ENCODE measurements at places on chromosomes 13 and 19.

DNA sequence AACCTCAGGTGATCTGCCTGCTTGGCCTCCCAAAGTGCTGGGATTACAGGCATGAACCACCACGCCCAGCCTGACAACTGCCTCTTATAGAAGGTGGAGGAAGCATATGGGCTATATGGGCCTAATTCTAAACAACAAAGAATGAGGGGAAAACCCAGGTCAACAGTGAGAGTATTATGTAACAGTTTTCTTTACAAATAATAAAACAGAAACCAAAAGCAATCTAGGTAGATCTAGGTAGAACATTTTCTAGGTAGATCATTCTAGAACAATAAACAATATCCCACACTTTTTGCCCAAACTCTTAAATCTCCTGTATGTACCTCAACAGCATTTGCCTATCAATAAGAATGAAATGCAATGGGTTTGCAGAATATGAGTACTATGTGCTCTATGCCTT lies 267.4 kb downstream of the ABCC4 start:
- no peak for DNase-seq

- no peak for DNase-seq
These were observed 158.1 kb downstream of the ZIC5 start for GRCh38 chr13:99813336-99814095.

GRCh38 chr13:75402787-75403186 lies 79.2 kb downstream of the TBC1D4 start:
- DNase-seq, result no peak

DNA sequence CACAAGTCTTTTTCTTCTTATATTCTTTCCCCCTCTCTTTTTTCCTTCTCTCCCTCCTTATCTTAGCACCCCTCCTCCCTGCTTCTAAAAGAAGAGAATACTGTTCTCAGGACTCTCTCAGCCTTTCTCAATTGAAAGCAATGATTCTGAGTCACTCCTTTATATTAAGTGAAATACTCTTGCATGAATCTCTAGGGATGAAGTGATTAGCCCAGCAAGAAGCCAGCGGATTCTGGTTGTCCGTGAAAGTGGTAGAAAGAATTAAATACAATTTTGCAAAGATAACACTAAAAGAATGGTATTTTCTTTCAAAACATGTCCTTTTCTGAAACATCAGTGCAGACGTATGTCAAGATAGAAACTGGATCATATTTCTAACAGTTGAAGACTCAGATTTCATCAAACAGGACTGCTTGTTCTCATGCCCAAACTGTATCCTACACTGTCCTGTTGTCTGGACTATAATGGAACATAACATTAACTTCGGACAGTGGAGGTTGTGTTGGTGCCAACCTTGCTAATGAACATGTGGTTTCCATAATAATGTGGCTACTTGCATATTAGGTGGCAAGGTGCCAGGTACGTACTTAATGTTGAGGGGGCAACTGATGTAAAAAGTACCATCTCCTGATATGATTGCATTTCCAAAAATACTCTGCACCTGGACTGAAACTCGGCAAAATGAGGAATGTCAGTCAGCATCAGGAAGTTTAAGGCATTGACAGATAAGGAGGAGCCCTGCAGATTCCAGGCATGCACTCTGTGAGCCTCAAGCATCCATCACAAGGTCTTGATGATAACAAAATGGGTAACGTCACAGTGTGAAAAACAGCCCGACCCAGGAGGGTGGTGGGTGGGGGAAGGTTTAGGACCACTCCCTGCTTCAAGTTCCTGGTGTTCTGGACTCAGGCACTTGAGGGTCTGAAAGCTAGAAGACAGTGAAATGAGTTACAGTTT lies 357.2 kb downstream of the DLEU7 start:
- no peak for DNase-seq

DNA sequence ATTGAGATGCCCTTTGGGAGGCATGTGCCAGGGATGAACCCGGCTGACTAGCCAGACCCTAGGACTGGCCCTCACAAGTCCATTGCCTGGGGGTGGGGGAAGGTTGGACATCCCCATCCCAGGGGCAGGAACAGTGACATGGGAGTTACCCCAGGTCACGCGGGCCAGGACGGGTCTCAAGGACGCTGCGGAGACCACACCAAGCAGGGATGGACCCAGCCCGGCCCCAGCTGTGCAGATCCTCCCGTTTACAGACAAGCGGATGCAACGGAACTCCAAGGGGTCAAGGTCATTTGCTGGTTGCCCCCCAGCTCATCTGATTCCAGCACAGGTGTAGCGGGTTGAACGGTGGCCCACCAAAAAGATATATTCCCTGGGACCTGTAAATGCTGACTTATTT lies 20.0 kb downstream of the F2RL3 start:
- no peak for DNase-seq

DNA sequence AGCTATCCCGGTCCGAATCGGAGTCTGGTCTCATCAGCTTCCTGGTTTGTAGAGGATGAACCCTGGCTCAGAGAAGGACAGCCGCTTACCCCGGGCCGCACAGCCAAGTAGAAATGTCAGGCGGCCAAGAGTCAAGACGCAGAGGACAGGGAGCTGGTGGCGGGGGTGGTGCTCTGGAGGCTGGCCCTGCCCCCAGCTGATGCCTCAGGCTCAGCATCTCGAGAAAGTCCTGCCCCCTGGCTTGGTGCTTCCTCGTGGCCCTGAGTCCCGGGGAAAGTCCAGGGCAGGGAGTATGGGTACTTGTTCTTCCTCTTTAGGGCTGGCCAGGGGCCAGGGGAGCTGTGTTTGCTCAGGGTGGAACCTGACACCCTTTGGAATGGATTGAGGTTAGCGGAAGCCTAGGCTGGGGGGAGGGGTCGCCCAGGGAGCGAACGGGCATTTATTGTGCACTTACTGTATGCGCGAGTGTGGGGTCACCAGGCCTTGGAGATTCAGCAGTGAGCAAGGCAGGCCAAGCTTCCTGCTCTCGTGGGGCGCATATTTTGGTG lies 2.2 kb downstream of the TJP3 start:
- DNase-seq, result no peak

- DNase-seq, result no peak
These were observed 31.2 kb upstream of the ZNF536 start for GRCh38 chr19:30340771-30341561.

- no peak for DNase-seq
These were observed 15.0 kb downstream of the EFNB2 start for GRCh38 chr13:106520251-106521054.

DNA sequence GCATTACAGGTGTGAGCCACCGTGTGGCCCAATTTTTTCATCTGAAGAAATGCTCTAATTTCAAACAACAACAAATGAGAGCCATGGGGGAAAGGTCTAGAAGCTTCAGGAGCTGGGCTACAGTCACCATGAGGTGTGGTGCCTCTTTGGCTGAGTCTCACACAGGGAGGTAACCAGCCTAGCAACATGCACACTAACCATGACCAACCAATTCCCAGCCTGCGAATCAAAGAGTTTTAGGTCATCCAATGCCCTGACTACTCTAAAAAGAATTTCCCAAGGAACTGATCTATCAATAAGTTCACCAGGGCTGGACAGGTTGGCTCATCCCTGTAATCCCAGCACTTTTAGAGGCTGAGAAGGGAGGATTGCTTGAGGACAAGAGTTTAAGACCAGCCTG lies 29.9 kb downstream of the PBX4 start:
- DNase-seq, result no peak

DNA sequence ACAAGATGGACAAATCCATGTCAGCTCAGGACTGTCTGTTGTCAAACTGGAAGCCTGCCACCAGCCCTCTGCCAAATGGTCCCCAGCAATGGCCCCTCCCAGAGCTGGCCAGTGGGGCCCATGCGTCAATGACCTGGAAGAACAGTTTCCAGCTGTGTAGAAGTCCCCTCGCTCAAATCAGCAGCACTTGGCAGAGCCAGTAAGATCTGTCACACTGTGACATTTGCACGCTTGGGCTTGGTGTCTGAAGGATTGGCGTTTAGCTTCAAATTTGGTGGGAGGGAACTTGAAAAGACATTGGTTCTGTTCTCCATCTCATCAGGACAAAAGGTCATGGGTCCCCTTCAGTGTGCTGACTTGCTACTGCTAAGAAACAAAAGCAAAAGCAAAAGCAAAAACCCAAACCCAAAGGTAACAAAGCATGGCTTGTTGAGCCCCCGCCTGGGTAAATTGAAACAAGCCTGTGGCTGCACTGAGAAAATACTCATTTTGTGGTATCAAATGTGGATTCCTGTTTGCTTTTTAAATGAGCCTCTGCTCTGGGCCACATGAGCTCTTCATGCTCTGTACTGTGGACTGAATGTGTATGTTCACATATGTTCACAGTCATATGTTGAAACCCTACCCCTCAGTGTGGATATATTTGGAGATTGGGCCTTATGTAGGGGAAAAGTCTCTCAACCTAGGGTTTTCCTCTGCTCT lies 253.6 kb upstream of the MAB21L1 start:
- DNase-seq, result no peak

- no peak for DNase-seq
These were observed 125.0 kb downstream of the STK24 start for GRCh38 chr13:98451676-98452470.

DNA sequence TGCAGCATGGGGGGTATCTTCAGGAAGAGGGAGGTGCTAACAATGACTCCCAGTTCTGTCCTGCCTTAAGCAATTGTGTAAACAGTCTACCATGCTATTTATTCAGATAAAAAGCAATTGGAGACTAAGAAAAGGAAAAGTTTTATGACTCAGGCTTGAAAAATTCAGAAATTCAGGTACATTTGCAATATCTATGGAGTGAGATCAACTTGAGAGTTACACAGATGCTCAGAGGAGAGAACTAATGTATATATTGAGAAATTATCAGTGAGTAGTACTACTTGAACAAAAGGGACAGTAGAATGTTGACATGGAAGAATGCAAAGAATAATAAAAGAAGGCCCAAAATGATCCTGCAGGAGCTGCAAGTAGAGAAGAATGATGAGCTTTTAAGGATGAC lies 277.6 kb upstream of the DACH1 start:
- no peak for DNase-seq

DNA sequence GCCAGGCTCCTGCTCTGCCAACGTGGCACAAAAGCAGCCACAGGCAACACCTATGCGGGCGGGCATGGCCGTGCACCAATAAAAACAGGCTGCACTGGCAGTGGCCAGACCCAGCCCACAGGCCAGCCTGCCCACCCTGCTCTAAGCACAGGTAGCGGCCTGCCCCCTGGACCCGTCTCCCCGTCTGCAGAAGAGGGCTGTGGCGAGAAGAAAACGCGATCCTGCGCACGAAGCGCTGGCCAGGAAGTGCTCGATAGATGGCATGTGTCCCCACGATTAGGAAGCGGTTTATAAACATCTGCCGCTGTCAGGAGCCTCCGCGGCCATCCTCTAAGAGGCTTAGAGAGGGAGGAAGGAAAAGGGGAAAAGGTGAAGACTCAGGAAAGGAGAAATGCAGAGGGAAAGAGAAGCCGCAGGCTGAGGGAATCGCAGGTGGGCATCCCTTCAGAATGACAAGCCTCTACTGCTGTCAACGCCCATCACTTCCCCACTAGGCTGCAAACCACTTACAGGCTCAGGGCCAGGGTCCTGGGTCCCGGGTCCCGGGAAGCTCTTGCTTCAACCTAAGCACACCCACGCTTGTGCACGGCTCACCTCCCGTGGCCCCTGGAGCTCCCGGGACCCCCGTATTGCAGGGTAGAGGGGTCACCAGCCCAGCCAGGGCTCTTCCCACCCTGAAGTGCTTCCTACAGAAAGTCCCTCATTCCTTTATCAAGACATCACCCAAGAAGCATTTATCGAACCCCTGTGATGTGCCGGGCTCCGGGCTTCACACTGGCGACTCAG lies 10.5 kb downstream of the MLLT1 start:
- DNase-seq, result no peak

DNA sequence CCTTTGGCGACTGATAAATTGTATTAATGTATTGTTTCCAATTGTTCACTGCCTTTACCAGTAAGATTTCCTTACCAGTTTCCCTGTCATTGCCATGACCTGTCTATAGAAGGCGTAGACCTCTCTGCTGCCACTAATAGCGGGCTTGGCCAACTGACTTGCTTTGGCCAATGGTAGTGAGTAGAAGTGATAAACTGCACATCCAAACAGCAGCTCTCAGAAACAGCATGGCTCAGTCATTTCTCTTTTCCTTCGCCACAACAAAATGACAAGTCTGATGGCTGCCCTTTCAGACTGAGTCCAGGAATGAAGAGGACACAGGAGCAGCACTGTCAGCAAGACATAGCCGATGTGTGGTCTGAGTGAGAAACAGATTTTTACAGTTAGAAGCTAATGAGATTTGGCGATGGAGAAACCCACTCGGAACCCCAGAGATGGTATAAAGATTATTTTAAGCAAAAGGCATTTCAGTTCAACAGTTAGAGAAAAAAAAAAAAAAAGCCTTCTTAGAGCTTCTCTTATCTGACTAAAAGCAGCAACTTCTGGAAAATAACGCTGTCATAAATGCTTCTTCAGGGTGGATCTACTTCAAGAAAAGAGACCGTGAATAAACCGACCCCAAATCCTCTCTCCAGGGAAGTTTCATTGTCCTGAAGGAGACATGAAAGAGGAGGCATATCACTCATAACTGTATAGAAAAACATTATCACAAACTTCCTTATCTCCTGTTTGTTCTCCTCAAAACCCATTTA lies 42.0 kb upstream of the TM9SF2 start:
- no peak for DNase-seq

- no peak for DNase-seq
These were observed 9.3 kb upstream of the CALM3 start for GRCh38 chr19:46591870-46592269.

DNA sequence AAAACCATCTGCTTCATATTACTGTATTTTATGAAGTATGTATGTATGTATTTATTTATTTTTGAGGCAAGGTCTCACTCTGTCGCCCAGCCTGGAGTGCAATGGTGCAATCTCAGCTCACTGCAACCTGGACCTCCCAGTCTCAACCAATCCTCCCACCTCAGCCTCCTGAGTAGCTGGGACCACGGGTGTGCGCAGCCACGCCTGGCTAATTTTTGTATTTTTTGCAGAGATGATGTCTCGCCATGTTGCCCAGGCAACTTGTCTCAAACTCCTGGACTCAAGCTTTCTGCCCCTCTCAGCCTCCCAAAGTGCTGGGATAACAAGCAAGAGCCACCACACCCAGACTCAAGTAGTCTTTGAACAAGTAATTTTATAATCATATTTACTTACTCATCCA lies 5.5 kb downstream of the KATNAL1 start:
- no peak for DNase-seq

- no peak for DNase-seq
These were observed 38.6 kb upstream of the RGCC start for GRCh38 chr13:41418731-41419130.

DNA sequence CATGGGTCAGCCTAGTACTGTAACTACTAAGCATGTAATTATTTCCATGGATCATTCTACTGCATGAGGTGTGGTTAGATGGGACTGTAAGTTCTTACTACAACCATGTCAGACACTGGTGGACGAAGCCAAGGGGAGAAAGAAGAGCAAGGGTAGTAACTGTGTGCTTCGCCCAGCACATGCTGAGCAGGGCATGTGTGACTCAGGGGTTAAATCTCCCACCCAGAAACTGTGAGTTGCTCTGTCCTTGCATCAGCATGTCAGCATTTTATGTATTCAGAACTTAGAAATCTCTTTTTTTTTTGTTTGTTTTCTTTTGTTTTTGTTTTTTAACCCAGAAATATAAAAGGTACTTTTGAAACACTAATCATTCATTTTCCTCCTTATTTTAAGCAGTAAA lies 436.6 kb upstream of the KLF12 start:
- DNase-seq, result no peak

- no peak for DNase-seq
These were observed 1.2 kb upstream of the CHMP2A start for GRCh38 chr19:58555920-58556621.

GRCh38 chr13:94269557-94269956 lies 209.9 kb downstream of the DCT start:
- DNase-seq, result no peak

All from mesothelial cell of epicardium (in vitro differentiated cells).